Occipital lobe (tissue), 3 donors: ENCODE measurements at places on chromosomes 5 and 9. TPM values are rescaled to one million over a fixed set of nuclear protein-coding genes. Genes with fewer than 3 reads are reported as not detected.

GRCh38 chr9:93057042-93057702 is 1.3 kb upstream of the SUSD3 start:
- no peak for DNase-seq

- DNase-seq, result no peak
Measured at GRCh38 chr5:505951-506525, 18.2 kb downstream of the SLC9A3 start.

GRCh38 chr5:103166706-103167105 is 46.6 kb downstream of the PPIP5K2 start:
- no peak for DNase-seq

GRCh38 chr9:89791754-89792153 is 186.9 kb downstream of the GADD45G start:
- DNase-seq, result no peak

DNA sequence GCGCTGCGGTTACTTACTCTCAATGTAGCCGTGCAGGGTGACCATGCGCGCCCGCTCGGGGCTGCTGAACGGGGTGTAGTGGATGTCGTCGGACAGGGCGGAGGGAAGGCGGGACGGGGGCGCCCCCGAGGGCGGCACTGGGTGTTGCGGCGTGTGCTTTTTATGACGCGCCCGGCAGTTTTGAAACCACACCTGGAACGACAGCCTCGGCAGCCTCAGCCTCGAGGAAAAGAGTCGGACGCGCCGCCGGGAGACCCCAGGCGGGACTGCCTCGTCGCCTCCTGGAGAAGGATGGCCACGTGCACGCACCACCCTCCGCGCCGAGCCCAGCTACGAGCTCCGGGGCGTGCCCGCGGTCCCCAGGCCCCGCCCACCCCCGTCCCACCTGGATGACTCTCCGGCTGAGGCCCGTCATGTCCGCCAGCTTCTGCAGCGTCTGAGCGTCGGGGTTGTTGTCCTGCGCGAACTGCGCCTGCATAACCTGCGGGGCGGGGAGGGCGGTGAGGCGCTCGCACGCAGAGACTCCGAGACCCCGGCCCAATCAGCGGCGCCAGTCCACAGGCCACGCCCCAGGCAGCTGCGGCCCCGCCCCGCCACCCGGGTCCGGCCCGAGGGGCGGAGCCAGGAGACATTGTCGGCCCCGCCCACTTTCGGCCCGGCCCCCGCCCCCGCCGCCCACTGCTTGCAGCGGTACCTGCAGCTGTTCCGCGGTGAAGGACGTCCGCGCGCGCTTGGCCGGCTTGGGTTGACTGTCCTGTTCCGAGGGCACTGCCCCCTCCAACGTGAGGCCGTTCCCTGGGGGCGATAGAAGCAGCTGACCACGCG is 15.0 kb downstream of the LHX6 start:
- no peak for DNase-seq

DNA sequence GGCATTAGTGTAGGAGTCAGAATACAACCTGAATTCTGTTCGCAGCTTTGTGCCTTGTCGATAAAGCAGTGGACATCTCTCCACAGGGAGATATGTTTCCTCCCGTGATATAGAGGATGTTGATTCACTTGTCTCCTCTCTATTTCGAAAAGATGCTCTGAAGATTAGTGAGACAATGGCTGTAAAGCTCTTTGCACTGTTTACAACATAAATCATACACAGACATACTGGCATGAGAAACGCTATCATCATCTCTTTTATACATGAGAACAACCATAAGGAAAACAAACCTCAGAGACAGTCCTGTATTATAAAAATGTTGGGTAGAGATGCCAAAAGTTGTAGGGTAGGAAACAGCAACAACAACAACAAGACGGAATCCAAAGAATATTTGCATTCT is 507.4 kb downstream of the RAB3C start:
- DNase-seq, result no peak

SPRY4 gene
- total RNA-seq, result 3.3 TPM

LPCAT1 gene
- 129 TPM for total RNA-seq

CDX1 gene
- not detected for total RNA-seq

BHMT2 gene
- 0.62 TPM for total RNA-seq
